Stimulated activated CD4-positive, alpha-beta T cell treated with anti-CD3 and anti-CD28 coated beads, TNF-alpha, amount 100 ng/mL, for 4 hours (primary cell): ENCODE measurements at places on chromosomes 2 and 18.

DNA sequence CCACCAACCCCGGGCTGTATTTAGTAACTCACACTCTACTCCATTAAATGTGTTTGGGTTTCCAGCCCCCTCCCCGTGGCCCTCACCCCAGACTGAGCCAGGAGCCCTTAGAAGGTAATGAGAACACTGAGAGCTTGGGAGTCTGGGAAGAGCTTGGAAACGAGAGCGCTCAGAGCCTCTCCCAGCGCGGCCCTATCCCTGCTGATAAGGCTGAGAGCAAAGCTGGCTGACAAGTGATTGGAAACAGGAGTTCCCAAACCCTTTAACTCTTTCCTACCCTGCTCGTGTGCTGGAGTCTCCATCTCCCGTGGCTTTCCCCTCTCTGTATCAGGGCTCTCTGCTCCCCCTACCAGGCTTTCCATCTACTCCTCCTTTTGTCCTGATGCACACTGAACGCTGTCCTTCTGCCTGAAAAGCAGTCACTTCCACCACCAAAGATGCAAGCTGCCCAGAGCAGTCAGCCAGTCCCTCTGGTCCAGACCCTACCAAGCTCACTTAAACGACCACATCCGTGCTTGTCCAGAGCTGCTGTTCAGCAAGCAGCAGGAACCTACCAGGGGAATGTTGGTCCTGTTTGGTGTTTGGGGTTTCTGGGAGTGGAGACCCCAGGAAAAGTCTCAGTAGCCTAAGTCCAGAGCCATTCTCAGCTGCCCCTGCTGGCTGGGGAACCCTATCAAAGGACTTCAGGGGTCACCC lies 100.0 kb upstream of the PKDCC start:
- no peak for DNase-seq

- no peak for DNase-seq
These were observed 7.8 kb downstream of the MERTK start for GRCh38 chr2:111905990-111906735.

DNA sequence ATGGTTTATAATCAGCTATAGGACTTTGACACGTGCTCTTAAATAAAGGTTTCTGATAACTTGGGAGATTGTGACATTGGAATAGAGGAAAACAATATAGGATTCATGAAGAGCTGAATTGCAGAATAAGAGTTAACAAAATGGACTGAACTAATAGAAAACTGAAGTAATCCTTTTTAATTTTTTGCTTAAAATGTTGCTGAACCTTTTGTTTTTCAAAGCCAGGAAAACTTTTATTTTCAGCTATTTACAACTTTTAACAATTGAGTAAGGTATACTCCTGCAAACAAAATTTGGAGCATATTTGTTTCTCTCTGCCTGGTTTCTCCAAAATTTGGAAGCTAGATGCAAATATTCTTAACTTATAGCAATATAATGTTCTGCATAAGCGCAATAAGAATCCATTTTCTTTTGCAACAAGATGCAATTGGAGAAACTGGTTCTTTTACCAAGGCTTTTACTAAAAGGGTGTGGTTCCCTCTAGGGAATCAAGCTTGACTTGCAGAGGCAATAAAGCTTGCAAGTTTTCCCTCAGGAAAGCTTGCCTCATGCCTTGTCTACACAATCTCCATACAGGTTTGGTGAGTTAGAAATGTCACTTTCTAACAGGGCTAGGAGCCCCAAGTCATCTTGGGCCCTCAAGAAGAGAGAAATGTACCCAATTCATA lies 10.3 kb upstream of the PDK1 start:
- no peak for DNase-seq

GRCh38 chr18:51417643-51418483 lies 220.4 kb upstream of the MEX3C start:
- DNase-seq: no peak

- DNase-seq: no peak
These were observed 73.1 kb downstream of the SPATS2L start for GRCh38 chr2:200379481-200380090.

GRCh38 chr18:13236411-13236810 lies 17.9 kb downstream of the LDLRAD4 start:
- DNase-seq: no peak

GRCh38 chr2:60966507-60967405 lies 50.8 kb upstream of the PEX13 start:
- no peak for DNase-seq

- no peak for DNase-seq
These were observed 13.8 kb upstream of the MRPL19 start for GRCh38 chr2:75632813-75633212.

DNA sequence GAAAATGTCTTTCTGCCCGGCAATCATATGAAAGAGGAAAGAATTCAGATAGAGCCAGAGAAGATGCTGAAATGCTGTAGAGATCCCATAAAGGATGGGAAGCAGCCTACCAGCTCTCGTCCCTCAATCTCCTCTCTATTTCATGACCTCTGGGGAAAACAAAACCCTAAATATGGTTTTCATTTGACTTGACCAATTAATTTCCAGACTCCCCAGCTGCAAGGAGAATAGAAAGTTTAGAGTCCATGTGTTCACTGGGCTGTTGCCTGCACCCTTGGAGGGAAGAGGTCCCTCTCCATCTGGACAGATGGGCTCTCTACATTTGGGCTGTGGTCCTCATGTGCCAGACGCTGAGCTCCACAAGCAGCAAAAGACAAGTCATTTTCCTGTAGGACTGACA lies 40.6 kb downstream of the CAPN13 start:
- DNase-seq: no peak

GRCh38 chr2:239961662-239962613 lies 63.2 kb downstream of the NDUFA10 start:
- DNase-seq: no peak

GRCh38 chr18:13378150-13378549 lies 159.6 kb downstream of the LDLRAD4 start:
- DNase-seq: no peak

GRCh38 chr2:157672129-157672528 lies 43.5 kb upstream of the ACVR1C start:
- no peak for DNase-seq

DNA sequence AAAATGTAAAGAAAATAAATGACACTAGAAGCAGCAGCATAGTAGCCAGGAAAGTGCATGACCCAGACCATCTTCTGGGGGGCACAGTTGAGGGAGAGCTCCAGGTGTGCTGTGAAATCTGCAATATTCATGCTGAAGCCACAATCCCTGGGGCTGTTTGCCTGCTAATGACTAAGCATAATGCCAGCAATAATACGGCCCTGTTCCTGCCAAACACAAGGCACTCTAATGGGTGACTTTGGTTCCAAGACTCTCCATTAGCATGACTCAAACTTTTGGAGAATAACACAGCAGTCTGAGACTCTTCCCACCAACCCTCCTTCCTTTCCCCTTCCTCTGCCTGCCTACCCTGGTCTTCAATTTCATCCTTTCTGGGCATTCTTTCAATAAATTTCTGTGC lies 77.9 kb upstream of the DOCK10 start:
- DNase-seq: no peak

DNA sequence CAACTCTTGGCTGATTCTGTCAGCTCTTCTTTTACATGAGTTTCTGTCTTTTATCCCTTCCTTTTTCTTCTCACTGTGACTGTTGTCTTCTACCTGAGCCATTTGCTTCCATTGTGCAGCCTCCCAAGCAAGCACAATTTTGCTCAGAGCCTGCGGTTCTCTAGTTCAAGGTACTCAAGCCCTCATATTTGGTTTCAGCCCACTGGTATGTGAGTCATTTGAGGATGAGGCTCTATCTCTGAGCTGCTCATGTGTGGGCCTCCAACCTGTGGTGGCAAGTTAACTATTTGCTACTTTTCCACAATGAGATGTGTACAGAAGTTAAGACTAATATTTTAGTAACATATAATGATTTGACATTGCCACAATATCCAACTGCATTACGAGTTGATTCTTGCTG lies 183.0 kb downstream of the PHLPP1 start:
- no peak for DNase-seq

DNA sequence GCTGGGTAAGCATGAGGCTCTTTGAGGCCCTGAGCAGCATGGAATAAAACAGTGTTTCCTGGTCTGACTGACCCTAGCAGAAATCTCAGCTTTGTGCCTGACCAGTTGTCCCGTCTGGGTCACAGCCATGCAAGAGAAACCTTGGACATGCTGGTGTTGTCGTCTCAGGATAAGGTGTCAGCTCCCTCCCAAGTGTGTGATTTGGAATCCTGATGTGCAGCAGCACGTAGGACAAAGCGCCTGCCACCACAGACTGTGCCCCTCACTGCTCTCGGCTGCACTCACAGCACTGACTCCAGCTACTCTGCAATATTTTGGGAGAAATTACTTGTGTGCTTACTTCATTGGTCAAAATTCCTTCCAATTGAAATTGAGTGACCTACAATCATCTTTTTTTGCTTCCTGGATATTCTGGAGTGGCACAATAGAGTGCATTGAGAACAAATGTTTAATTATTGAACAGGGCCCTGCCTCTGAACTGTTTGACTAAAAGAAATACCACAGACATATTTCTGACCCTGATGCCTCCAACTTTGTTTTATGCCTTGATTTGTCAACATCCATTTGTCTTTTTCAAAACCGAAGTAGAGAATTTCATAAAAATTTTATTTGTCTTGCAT lies 352.4 kb downstream of the SOCS6 start:
- no peak for DNase-seq

DNA sequence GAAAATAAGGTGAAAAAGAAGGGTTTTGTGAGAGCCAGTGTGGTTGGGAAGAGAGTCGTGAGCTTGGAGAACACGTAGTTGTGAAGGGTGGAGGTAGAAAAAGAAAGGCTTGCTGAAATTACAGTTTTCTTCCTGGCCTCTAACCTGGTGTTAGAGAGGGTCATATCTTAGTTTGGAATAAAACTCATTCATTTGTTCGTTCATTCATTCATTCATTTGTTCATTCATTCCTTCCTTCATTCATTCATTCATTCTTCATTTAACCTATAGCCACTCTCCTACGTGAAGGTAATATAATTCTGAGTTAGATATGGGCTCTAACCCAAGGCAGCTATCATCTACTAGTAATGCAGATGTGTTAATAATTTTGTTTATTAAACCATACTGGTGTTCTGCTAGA lies 111.8 kb upstream of the ZNF521 start:
- no peak for DNase-seq

- DNase-seq: no peak
These were observed 82.5 kb downstream of the LIMS1 start for GRCh38 chr2:108616751-108617161.

- DNase-seq: no peak
These were observed 5.8 kb upstream of the KCMF1 start for GRCh38 chr2:84965192-84965516.

GRCh38 chr2:233072838-233073237 lies 12.7 kb downstream of the INPP5D start:
- no peak for DNase-seq

GRCh38 chr2:204791230-204791629 lies 246.0 kb downstream of the PARD3B start:
- DNase-seq: no peak

GRCh38 chr2:52934323-52934898 lies 833.2 kb upstream of the CHAC2 start:
- DNase-seq: no peak

- DNase-seq: no peak
These were observed 178.8 kb upstream of the CHST9 start for GRCh38 chr18:27363872-27364271.

GRCh38 chr2:110900191-110900590 lies 167.8 kb downstream of the ACOXL start:
- DNase-seq: no peak

DNA sequence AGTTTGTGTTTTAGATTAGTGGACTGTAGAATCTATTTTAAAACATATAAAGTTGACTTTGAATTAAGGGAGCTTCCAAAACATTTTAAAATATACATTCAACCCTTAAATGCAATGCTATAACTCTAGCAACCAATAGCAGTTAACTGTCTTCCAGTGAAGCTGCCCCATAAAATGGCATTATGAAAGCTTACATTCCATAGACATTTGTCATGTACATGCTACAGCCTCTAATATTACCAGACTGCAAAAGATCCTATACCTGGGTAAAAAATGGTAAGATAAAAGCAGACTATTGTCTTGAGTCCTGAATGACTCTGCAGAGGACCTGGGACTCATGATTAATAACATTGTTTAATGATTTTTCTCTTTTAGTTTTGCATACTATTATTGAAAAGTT lies 489.4 kb downstream of the LRP1B start:
- no peak for DNase-seq

DNA sequence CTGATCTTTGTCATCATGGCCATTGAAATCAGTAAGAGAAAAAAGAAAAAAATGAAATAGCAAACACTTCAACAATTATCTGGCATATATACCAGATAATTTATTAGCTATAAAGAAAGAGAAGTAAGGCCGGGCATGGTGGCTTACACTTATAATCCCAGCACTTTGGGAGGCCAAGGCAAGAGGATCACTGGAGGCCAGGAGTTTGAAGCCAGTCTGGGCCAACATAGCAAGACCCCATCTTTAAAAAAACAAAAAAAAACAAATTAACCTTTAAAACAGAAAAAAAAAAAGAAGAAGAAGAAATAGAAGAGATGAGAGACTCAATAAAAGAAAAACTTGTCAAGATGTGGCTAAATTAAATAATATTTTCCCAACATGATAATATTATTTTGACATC lies 61.6 kb upstream of the TGIF1 start:
- DNase-seq: no peak

DNA sequence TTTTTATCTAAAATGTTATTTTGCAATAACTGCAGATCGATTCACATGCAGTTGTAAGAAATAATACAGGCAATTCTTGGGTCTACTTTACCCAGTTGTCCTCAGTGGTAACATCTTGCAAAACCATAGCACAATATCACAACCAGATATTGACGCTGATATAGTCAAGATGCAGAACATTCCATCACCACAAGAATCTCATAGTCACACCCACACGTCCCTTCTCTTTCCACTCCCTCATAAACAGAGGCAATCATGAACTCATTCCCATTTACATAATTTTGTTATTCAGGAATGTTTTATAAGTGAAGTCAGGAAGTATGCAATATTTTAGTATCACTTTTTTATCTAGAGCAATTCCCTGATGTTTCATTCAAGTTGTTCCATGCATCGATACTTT lies 797.5 kb upstream of the RAB6C start:
- no peak for DNase-seq

GRCh38 chr18:7452331-7452730 lies 114.8 kb upstream of the PTPRM start:
- no peak for DNase-seq

GRCh38 chr2:118058951-118059350 lies 29.3 kb upstream of the INSIG2 start:
- no peak for DNase-seq

DNA sequence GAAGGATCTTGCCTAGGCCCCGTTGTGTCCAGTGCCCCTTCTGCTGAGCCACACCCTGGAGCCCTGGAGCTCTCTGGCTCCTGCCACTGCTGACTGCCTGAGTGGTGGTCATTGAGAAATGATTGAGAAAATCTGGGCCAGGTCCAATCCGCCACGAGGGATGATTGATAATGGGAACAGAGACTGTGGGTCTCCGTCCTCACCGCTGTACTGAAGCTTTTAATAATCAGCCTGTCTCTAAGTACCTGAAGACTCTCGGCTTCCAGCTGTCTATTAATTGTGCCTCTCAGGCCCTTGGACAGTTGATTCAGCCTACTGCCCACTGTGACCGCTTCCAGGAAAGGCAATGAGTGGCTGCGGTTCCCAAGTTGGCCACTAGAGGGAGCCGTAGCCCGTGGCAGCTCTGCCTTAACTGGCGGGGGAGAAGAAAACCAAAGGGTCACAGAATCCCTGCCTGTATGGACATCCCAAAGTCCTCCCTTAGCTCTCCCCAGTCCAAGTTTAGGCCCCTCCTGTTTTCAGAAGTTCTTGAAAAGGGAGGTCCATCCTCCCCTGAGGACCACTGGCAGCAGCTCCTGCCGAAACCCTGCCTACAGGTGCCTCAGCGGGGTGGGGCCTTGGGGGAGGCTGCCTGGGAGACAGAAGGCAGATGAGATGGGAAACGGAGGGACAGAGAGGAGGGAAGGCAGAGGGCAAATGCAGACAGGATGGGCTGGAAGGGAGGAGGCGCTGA lies 213.6 kb downstream of the TNS1 start:
- peak; percentile 49 for DNase-seq
